Stimulated activated CD4-positive, alpha-beta T cell treated with anti-CD3 and anti-CD28 coated beads, Interleukin-1b, Interleukin-23, amount 100 ng/mL, for 24 hours (primary cell): ENCODE measurements at places on chromosomes 16 and 17.

GRCh38 chr16:9311303-9311954, 220.0 kb downstream of the HAPSTR1 start:
- no peak for DNase-seq

DNA sequence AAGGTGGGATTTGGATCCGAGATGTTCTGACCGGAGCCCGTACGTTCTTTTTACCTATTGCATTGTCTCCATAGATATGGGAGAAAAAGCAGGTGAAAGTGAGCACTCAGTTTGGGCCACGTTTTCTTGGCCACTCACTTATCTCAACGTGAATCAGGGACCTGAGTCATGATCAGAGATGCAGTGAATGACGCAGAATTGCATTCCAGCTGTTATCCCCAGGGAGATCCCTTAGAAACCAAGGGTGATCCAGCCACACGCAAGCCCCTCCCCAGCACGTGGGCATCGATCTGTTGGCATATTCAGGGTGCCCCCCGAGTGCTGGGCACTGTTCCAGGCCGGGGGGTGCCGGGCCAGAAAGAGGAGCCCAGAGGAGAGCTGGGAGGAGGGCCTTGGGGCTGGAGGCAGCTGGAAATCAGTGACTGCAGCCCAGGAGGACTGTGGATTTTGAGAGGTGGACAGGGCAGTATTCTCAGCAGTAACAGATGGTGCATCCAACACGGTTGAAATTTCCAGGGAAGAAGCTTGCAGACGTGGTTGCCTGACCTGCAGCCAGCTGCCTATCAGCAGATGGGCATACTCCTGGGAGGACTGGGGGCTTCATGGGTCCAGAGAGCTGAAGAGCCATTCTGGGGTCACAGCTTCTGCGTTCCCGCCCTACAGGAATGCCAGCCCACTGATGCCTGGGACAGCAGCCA, 87.2 kb upstream of the CACNG5 start:
- DNase-seq = no peak

- DNase-seq = no peak
These were observed 1.9 kb upstream of the FGF11 start for GRCh38 chr17:7437369-7437863.

DNA sequence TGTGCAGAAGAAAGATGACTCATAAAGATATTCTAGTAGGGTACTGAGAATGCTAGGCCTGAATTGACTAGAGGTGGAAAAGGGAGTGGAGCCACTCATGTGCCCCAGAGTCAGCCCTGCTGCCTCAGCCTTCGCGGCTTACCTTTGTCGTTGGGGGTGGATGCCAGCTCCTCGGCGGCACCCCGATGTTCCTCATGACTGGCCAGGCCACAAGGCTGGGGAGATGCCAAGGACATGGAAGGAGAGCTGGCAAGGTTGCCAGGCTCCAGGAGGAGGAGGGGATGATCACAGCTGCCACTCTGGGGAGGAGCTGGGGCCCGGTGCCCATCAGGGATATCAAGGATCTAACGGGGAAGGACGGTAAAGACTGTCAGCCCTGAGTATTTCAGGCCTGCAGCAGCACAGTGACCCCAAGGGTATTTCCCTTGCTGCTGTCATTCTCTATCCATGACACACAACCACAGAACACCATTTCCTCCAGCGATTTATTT, 9.7 kb upstream of the SLC35B1 start:
- no peak for DNase-seq

GRCh38 chr16:1458336-1458976, 14.1 kb upstream of the CCDC154 start:
- no peak for DNase-seq

GRCh38 chr17:76531486-76532038, 5.9 kb downstream of the CYGB start:
- no peak for DNase-seq

DNA sequence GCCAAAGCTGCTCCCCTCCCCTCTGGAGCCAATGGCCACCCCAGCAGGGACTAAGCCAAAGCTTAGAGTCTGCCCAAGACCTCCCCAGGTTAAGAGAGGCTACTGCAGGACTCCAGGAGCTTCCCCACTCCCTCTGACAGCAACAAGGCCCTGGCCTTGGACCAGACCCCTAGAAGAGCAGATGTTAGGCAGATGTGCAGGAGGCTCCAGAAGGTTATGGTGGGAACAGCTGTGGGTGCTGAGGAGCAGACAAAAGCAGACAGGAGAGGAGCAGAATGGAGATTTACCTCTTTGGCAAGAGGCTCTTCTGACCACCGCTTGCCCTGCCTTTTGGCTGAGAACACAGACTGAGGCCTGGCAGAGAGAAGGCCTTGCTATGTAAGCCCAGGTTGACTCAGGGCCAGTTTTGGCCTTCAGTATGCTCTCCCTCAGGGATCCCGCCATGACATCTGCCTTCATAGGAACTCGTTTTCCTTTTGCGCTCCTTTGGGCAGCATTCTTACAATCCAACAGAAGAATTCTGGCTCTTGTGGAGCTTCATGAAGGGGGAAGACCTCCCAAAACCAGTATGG, 113.0 kb downstream of the RBFOX3 start:
- DNase-seq = no peak

DNA sequence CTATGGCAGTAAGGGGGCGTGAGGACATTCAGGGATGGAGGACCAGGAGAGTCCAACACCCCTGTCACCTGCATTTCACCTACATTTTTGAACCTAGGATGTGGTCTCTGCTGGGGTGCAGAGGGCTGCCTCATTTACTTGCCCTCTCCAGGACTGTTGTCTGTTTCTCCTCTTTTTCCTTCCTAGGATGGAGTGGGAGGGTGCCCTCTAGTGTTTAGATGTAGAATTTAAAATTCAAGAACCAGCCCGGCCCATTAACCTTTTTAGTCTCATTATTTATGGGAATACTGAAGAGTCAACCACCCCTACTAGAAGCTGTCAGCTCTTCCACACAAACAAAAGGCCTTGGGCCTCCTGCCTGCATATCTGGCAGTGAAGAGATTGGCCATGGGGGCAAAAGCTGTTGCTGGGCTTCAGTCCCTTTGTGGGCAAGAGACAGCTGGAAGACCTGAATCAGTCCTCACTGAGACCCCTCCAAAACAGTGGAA, 2.5 kb upstream of the STARD3 start:
- no peak for DNase-seq

GRCh38 chr17:79803997-79804855, 7.3 kb upstream of the CBX8 start:
- DNase-seq = peak; percentile 52

DNA sequence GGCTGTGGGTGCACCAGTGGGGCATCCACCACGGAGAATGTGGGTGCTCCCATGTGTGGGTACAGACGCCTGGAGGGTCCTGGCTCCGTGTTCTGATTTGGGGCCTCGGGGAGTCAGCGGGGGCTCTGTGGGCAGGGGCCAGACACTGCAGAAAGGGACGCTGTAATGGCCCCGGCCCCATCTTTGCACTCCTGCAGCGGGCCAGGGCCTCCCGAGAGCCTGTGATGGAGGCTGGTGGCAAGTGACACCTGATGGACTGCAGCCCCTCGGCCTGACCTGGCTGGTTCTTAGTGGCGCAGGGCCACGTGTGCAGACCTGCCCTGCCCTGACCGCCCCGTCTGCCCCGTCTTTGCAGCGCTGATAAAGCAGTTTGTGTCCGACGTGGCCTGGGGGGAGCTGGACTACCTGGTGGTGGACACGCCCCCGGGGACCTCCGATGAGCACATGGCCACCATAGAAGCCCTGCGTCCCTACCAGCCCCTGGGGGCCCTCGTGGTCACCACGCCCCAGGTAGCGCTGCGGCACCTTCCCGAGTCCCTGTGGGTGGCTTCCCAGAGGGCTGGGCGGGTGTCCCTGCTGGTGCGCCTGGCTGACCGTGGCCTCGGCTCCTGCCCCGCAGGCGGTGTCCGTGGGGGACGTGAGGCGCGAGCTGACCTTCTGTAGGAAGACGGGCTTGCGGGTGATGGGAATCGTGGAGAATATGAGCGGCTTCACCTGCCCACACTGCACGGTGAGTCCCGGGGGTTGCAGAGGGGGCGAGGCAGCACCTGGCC, 4.7 kb downstream of the NUBP2 start:
- no peak for DNase-seq

DNA sequence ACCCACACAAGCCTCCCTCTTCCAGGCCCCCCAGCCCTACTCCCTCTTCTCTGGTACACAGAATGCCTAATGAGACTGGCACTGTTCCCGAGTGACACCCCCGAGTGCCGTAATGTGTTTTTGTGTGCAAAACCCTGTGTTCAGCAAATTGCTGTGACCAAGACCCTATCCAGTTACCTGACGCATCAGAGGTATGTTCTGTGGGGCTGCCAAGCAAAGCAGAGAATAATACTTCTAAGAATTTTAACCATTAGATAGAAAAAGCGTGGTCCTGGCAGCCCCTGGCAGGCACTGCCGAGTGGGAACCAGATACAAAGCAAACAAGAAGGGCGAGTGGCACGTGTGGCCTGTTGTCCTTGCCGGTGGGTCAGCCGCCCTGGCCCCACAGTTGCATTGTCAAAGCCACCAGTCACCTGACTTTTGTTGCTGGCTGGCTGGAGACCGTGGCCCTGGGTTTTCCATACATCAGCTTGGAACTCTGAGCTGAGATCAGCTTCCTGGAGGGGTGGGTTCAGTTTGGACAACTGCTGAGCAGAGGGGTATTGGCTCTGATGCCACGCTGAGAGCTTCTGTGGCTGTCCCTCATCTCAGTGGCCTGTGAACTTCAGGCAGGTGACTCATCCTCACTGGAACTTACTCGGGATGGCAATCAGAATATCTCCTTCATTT, 69.1 kb upstream of the BRD7 start:
- DNase-seq = no peak

DNA sequence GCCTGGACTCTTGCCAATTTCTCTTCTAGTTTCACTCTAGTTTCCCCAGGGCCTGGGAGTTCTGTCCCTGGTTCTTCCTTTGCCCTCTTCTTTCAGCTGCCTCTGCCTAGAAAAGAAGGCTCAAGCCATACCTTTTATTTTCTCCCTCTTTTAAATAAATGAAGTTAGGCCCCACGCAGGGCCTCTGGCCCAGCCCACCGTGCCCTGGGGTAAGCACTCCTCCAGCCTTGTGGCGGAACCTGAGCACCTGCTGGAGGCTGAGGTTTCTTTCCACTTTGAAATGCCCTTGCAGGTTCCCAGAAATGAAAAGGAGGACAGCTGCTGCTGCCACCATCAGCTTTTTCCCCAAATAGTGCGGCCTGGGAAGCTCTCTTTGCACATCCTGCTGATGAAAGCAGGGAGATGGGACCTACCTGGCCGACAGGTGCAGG, 139.4 kb downstream of the CCDC182 start:
- DNase-seq = no peak

DNA sequence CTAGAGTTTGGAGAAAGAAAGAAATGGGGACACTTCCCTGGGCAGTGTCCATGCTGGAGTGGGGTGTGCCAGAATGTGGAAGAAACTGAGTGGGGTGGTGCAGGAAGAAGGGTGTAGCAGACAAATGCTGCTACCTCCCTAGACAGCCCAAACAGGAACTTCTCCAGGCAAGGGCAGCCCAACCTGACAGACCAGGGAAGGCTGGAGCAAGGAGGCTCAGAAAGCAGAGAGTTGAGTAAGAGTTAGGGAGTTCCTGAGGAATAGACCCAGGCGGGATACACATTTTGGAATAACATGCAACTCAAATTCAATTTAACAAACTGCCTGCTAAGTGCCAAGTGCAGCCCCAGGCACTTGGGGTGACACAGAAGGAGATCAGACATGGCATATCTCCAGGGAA, 1.0 kb upstream of the MYO18A start:
- DNase-seq = no peak

DNA sequence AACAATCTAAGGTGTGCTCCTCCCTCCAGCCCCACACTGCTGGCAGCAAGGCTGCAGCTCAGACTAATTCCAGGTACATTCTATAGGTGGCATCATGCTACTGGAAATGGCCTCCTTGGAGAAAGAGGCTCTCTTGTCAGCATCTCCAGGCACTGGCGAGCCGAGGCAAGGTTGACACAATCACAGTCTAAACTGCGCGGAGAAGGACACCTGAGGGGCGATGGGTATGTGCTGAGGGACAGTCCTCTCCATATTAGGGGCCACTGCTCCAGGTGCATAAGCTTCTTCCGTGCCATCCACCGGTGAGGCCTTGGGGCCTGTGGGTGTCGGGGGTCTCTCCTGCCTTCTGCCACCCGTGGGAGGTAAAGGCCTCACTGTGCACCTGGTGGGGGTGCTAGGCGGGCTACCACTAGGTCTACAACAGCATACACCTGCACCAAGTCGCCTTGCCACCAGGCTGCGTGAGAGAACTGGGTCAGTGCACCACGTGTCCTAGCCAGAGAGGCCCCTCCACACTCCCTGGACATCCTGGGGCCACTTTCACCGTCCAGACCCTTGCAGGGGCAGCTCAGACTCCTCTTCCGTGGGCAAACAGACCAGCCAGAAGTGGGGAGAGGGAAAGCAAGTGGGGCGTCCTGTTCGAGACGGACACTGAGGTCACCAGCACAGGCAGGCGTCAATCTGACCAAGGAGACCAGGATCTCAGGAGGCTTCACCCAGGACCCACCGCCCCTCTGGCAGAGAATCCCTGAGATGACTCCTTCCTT, 12.1 kb upstream of the CBX8 start:
- DNase-seq = no peak

DNA sequence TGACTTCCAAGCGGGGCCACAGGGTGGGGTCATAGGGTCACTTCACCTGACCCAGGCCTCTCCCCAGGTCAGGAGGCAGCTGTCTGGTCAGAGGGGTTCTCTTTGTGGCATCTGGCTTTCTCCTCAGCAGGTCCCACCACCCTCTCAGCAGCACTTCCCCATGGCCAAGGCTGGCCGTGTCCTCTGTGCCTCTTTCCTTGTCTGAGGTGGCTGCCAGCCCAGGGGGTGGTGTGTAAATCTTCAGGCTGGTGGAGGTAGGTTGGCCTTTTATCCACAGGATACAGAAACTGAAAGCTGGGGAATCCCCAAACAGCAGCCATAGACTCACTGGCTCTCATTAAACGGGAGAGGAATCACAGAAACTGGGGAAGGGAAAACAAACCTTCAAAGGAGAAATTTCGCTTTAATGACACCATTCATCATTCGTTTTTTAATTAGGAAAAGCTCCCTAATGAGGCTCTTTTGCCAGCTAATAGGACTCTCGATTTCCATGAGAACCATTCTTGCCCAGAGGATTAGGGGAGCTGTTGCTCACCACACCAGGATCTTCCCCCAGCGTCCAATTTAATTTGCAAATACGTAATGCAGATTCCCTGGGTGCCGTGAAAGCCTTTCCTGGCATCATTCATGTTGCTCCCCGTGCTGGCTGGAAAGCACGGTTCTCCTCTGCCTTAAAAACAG, 18.0 kb downstream of the C17orf75 start:
- DNase-seq = no peak
